Glutamatergic neuron (in vitro differentiated cells): ENCODE measurements at places on chromosomes 12 and 14. TPM values are rescaled to one million over a fixed set of nuclear protein-coding genes. Genes with fewer than 3 reads are reported as not detected.

DNA sequence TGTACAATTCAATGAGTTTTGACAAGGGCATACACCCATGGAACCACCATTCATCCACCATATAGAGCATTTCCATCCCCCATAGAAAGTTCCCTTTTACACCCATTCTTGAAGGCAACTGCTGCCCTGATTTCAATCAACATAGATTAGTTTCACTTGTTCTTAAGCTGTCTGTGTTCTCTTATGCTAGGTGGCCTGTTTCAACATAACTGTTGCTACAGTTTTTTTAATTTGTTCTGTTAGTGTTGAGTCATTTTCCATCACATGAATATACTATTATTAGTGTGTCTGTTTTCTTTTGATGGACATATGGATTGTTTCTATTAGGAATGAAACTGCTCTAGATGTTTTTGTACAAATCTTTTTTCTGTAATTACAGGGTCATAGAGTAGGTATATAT lies 123.4 kb downstream of the PTPRQ start:
- DNase-seq = no peak

GRCh38 chr14:69107407-69108003 lies 45.4 kb downstream of the DCAF5 start:
- DNase-seq = no peak

Gene RNF212B
- not detected for total RNA-seq

GRCh38 chr14:33711811-33712216 lies 239.1 kb downstream of the EGLN3 start:
- DNase-seq = no peak

GRCh38 chr12:91988086-91988923 lies 157.3 kb downstream of the BTG1 start:
- no peak for DNase-seq

Gene DDN
- 6.4 TPM for total RNA-seq

- DNase-seq = no peak
These were observed 271.4 kb downstream of the DUSP6 start for GRCh38 chr12:89080793-89081465.

DNA sequence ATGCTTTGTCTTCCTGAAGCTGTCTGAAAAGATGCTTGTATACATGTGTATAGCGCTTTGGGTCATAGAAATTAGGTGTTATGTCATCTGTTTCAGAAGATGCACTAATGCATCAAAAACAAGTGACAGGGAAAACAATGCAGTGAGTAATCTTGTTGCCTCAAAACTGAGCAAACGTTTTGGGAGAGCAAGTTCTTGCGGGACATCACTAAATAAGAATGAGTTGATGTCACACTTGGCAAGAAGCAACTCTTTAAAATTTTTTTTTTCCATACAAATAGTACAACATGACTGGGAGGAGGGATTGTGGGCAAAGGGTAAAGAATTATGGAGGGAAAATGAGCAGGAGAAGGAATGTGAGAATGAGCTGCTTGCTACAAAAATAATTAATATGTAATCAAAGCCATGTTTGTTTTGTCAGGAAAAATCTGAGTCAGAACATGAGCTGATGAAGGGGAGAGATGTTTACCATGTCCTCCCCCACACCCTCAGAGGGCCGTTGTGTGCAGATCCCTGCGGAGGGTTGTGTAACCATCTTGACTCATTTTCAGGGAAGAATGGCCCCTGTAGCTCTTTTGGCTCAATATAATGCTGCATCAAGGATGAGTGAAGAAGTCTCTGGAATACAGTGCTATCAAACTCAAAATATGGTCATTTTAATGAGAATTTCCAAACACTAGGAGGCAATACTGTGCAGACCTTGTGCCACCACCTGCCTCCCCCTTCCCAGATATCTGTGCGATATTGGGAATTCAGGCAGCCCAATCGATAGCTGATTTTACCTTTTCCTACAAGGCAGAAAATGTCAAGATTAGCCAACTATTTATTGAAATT lies 41.4 kb downstream of the BORCS5 start:
- no peak for DNase-seq

- DNase-seq = no peak
These were observed 137.4 kb downstream of the ZNF664 start for GRCh38 chr12:124110372-124110883.

Gene CCDC59
- total RNA-seq = 25.9 TPM

DNA sequence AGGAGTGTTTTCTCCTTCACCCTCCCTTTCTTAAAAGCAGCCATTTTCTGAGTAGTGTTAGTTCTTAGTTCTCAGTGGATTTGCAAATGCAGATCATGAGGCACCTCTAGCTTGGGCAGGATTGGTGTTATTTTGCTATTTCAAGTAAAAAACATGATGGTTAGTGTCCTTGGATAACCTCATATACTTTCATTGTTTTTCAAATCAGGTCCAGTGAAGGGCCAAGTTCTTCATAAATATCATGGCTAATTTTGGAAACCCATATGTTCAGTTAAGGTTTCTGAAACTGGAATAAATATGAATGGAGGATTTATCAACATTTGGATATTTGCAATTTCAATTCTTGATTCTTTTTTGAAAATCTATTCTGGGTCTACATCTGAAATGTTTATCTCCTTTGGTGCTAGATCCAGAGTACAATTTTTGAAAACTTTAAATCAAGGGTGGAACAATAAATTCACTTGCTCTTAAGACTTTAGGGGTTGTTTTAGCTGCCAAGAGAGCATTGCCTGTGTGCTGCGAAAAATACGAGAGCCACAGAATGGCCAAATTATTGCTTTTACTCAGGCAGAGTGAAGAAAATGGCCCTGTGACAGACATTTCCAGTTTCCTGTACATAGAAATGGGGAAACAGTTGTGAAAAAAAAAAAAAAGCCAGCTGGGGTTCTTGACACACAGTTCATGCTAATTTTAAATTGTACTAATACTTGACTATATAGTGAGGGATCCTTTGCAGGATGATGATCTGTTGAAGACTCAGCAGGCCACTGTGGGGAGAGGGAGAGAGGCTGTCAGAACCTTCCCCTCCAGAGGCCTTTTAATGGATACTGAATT lies 104.6 kb downstream of the BICD1 start:
- no peak for DNase-seq

Gene ASCL1
- not detected for total RNA-seq

- DNase-seq = peak; percentile 29
These were observed 58.1 kb downstream of the TRHDE start for GRCh38 chr12:72330301-72330700.

GRCh38 chr12:75859868-75860267 lies 171.7 kb downstream of the PHLDA1 start:
- no peak for DNase-seq

Gene NABP2
- total RNA-seq = 42.6 TPM

Gene PRH2
- not detected for total RNA-seq

Gene PROX2
- total RNA-seq = not detected

Gene DNAI7
- 0.76 TPM for total RNA-seq

DNA sequence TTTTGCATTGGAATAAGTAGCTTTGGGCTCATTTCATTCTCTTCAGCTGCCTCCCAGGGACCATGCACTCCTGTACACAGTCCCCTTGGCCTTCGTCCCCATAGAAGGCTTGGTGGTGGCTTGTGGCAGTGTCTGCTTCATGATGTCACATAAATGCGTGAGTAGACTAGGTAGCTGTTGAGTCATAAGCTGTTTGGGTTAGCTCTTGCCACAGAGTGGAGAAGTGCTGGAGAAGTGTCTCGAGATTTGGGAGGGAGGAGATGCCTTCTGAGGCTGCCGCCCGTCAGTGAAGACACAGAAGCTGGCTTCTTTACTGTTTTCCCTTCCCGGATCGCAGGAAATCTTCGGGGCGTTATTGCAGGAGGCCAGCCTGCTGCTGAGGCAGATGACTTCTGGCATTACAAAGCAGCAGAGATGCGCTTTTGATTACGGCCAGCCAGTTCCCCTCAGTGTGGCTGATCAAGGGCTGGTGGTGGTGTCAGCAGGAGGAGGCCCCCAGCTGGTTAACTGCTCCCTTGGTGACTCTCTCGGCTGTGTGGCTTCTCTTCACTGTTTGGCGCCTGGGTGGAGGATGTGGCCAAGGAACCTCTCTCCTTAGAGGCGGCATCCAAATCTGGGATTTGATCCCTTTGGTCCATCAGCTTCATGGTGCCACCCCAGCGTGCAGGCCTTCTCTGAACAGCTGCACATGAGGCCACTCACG lies 67.6 kb downstream of the AACS start:
- DNase-seq = no peak

- DNase-seq = no peak
These were observed 14.8 kb upstream of the FAM222A start for GRCh38 chr12:109698820-109699219.

- no peak for DNase-seq
These were observed 74.4 kb downstream of the DAAM1 start for GRCh38 chr14:59262717-59263454.

DNA sequence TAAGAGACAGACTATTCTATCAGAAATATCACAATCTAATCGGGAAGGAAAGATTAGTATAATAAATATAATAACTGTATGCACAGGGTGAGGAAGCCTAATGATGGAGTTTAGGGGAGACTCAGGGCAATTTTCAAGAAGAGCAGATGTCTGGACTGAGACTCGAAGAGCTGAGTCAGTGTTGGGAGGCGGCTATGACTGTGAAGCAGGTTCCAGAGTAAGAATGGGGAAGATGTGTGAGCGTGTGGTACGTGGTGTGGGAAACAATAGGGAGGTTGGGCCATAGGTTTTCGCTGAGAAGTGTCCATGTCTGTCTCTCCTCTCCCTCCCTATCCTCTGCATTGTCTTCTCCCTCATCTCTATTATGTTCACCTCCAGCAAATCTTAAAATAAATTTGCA lies 85.6 kb downstream of the LMO3 start:
- DNase-seq = no peak

Gene POTEM
- total RNA-seq = not detected

DNA sequence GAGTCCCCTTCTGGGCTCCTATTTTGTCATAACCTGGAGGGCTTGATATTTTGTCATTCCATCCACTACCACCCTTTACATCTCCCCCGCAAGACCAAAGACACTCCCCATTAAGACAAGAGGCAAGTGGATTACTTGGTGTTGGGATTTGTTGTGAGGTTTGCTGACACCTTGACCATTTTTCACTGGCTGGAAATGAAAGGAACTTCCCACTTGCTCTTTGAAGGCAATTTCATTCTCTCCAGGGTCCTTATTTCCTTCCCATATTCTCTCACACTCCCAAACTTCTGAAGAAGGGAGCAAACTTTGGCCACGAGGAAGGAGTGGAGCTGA lies 14.9 kb downstream of the AGAP2 start:
- DNase-seq = no peak

Gene ADAM21
- not detected for total RNA-seq
